ENCODE measurements at places on chromosomes 16 and 17.

DNA sequence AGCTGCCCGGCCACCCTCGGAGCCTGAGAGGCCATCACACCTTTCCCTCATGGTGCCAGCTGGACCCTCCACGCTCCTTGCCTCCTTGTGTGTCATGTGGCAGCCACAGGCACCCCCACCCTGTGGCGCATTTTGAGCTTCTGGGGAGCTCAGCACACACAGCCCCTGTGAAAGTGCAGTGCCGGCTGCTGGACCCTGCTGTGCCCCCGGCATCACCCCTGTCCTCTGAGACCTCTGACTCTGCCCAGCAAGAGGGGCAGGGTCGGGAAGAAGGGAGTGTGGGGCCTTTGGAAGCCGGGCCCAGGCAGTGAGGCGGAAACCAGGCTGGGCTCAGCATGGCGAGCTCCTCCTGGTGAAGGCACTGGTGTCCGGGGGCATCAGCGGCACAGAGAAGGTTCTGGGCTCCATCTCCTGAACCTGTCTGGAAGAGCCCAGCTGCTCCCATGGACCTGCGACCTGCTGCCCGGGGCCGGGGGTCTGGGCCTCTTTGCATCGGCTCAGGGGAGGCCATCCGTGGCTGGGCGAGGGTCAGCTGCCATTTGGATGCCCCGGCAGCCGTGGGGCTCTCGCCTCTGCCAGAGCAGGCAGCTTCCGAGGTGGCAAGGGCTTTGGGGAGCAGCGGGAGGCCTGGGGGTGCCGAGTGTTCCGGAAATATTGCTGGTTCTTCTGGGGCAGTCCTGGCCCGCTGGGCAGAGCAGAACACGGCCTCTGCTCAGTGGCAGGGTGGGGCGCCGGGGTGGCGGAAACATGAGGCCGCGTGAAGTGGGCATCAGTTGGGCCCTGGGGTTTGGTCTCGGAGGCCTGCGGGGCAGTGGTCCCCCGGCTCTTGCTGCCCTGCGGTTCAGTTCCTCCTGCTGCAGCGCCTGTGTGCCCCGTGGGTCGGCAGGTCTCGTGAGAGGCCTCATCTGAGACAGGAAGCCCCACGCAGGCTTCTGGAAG is 17.9 kb downstream of the CENPX start:
- no peak for ATAC-seq

DNA sequence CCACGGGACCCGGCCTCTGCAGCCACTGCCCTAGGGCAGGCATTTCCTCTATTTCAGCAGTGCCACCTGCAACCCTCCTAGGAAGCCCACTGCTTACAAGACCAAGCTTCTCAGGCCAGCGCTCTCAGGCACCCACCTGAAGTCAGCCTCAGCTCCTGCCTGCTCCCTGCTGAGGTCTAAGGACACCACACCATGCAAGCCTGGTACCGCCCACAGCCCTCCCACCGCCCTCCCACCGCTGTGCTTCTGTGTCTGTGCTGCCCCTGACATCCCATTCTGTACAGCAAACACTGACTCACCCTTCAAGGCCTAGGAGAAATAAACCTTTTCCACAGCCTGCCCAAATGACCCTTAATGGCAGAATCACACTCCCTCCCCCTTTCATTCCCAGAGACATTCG is 6.3 kb downstream of the CLUH start:
- ATAC-seq: 0 out of 3 replicates have a peak, but pooled peaks have one; percentile 8

GRCh38 chr16:74652249-74652648 is 14.4 kb downstream of the RFWD3 start:
- no peak for ATAC-seq

- ATAC-seq: no peak
These were observed 92.1 kb upstream of the GSE1 start for GRCh38 chr16:85520853-85521521.

GRCh38 chr17:82232322-82232820 is 3.5 kb downstream of the SLC16A3 start:
- no peak for ATAC-seq

GRCh38 chr17:38598536-38598935 is 7.2 kb downstream of the SRCIN1 start:
- ATAC-seq: peak; percentile 90

DNA sequence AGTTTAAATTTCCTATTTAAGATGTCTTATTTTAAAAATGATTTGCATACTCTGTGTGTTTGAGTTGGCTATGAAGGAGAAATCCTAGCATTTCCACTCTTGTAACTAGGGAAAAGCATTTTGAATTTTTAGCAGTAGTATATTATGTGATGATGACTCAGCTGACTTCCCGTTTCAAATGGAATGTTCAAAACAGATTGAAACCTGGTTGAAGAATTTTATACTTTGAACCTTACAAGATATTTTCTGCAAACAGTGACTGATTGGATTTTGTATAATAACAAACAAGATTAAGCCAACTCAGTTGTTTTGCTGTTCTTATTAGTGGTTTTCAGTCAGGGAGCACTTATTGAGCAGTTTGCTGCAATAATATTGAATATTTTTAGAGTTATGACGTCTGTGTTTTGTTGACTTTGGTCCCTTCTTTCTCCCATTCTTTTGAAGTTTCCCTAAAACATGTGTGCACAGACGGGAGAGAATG is 8.0 kb downstream of the TNRC6A start:
- peak; percentile 86 for ATAC-seq

DNA sequence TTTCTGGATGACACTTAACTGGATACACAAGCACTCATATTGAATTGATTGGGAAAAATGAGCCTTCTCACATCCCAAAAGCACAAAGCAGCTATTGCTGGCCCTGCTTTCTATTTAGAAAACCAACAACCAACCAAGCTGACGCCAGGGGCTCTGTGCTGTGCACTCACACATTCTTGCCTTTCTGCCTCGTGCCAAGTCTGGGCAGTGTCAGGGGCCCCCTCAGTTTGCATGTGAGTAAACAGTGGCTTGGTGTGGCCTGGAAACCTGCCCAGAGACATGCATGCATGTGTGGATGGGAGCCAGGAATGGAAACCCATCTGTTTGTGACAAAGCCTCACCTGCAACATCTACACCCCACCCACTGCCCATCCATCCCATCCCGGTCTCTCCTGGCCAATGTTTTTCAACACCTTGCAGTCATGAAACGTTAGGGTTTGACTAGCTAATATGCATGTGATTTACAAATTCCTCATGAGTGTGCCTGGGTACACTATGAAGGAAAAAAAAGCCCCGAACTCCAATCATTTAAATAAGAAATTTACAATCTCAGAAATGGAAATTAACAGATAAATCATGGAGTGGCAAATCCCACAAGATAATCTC is 20.4 kb downstream of the MIEF2 start:
- no peak for ATAC-seq

- ATAC-seq: no peak
These were observed 17.1 kb downstream of the TSPOAP1 start for GRCh38 chr17:58311429-58311894.

DNA sequence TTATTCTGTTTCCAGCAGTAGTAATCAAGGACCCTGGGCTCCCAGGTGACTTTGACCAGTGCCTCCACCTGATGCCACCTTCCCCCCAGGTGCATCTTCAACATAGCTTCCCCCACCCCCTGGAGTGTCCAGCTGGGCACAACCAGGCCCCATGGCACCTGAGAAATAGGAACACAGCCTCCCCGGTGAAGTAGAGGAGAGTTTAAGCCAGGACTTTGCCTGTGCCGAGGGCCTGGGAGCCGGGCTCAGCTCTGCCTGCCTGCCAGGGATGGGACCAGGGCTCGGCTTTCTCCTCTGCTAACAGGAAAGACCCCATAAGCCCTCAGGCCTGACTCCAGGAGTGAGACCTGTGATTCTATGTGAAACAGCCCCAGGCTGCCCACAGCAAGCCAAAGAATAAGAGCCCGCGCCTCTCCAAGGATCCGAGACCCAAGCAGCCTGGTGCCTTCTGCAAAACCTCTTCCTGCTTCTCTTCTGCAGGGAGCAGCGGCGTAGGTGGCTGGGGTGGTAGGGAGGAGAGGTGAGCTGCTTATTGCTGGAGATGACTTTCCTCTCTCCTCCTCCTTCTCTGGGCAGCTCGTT is 16.4 kb upstream of the RBFOX3 start:
- no peak for ATAC-seq

GRCh38 chr17:38434178-38434665 is 6.0 kb downstream of the ARHGAP23 start:
- ATAC-seq: no peak

DNA sequence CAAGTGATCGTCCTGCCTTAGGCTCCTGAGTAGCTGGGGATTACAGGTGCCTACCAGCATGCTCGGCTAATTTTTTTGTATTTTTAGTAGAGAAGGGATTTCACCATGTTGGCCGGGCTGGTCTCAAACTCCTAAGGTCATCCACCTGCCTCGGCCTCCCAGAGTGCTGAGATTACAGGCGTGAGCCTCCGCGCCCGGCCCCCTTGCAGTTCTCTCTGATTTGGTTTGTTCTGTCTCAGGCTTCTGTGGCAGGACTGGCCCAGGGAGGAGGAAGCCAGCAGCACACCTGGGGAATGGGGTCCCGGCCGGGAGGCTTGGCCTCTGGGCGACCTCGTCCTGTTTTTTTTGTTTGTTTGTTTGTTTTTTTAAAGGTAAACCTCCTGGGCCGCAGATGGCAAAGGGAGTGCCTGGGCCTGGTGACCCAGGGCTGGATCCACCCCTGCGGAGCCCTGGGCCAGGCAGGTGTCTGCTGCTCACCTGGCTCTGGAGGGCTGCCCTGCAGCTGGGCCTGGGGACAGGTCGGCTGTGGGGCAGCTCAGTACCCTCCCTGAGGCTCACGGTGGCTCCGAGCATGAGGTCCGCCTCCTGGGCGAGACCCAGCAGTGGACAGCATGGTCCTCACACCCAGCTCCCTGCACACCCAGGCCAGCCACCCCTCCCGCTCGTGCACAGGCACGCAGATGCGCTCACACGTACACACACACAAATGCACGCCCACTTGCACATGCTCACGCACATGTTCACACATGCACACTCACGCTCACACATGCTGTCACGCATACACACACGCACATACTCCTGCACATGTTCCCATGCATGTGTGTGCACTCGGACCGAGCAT is 3.3 kb upstream of the NUDT16L1 start:
- ATAC-seq: no peak

DNA sequence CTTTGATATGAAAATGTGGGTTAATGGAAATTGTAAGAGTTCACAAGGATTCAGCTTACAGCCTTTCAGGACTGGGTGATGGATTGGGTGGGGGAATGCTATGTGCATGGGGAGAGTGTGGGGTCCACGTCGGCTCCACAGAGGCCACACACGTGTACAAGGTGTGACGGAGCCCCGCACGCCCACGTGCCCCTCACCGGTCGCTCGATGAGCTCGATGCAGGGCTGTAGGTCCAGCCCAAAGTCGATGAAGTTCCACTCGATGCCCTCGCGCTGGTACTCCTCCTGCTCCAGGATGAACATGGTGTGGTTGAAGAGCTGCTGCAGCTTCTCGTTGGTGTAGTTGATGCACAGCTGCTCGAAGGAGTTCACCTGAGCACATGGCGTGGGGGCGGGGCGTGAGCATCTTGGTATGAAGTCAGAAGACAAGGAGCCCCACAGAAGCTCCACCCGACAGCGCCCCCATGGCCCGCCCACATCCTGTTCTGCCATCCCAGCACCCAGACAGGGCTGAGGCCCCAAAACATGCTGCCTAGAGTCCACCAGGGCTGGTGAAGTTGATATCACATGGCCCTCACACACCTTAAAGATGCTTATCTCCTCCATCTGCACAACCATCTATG is 99.1 kb downstream of the MYH11 start:
- ATAC-seq: no peak

DNA sequence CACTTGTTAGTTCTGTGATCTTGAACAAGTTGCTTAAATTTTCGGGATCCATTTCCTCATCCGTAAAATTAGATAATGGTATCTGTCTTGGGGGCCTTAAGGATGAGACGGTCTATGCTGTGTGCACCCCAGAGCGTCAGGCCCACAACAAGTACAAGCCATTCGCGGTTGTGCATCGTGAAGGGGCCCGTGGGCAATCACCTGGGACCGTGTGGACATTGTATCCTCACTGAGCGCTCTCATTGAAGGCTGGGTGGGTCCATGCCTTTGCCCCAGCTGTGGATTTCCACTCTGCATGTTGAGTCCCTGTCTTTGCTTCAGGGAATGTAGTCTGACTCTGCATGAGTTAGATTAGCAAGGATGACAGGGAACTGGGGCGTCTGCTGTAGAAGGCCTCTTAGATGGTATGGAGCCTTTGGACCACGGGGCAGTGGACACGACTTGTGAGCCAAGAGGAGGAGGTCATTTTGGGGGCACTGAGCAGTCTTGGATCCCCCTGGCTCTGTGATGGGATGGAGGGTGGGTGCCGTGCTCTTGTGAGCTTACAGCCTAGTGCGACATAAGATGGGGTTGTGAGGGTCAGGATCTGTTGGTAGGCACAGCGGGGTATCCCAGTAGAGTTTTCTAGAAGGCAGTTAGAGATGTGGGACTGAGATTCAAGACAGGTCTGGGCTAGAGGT is 89.5 kb downstream of the SNX29 start:
- no peak for ATAC-seq

DNA sequence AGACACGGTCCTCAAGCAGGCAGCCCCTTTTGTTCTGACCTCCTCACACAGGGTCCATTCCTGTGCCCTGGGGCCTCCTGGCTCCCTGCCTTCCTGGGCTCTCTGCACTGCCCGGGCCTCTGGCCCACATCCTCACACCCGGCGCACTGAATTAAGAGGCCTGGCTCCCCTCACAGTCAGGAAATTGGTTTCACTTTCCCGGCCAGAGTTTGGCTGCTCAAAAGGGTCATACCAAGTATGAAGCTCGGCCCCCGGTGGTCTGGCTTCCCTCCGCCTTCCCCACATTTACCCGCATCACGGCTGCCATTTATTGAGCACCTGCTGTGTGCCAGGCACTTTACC is 220.0 kb downstream of the NTN1 start:
- ATAC-seq: peak; percentile 29

DNA sequence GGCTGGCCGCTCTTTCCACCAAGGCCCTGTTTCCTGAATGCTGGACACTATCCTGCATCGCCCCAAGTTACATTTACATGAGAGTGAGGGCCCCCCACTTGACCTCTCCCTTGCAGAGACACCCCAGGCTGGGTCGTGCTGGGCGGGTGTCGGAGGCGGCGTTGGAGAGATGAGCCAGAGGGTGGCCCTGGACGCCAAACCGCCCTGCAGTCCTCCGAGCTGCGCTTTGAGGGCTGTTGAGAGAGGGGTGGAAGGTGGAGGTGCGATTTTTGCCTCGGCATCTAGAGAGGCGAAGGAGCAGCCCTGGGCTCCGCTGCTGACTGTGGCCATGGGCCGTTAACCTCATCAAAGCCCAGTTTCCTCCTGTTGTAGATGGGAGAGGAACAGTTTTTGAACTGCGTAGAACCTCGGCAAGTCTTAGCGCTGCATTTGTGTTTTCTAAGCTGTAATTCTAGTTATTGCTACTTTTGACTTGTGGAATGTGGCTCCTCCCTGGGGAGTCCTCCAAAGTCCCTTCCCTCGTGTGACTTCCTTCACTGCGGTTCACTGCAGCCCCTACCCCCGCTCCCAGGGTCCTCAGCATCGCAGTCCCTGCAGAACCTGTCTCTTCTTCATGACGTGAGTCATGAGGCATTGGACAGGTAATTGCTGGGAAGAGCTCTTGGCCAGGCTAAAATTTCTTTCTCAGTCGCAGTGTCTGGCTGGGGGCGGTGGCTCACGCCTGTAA is 986 bp upstream of the ELOB start:
- ATAC-seq: peak; percentile 34

Data from SK-N-SH treated with all-trans-retinoic acid at 6 μM for 48 hours (cell line).